ENCODE measurements at places on chromosomes 5 and 9.

DNA sequence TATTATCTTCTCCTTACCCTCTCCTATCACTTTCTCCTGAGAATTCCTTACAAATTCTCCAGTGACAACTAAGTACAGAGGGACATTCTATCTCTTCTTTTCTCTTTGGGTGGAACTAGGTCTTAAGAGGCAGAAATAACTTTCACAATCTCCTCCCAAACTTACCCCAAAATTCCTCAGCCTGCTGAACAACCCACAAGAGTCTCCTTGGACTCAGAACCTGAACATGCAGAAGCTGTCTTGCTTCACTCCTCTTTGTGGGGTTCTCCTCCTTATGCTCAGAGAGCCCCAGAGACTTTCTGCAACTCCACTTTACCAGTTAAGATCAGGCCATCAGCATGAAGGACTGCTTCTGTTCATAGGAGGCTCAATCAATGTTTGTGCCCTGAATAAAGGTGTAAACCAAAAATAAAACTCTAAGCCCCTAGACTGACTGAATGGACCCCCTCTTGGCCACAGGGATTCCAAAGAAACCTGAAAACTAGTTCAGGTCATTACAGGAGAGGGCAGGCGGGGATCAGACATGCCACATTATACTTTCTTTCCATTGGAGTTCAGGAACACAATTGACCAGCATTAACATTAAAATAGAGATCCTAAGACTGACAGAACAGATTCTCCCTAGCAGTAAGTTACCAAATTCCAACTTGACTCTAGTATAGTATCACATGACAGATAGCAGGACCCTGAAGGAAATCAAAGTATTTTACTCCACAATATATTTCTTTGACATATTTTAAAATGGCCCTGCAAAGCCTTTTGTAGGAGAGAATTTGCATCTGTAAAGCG is 179.7 kb upstream of the FBXL17 start:
- DNase-seq, result no peak

DNA sequence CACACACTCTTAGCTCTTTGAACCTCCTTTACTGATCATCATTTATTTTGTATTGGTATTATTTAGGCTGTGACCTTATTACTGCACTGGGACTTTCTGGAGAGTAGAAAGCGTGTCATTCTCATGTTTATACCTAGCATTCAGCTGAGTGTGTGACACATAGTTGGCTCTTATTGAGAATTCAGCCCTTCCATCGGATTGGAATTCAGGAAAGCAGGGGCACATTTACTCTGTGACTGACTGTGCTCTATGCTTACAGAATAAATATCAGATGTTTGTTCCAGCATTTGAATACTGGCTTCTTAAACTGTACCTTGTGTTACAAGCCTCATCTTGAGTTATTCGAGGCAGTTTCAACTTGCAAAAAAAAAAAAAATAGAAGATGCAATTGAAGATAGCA is 360.9 kb upstream of the DAP start:
- DNase-seq, result no peak

DNA sequence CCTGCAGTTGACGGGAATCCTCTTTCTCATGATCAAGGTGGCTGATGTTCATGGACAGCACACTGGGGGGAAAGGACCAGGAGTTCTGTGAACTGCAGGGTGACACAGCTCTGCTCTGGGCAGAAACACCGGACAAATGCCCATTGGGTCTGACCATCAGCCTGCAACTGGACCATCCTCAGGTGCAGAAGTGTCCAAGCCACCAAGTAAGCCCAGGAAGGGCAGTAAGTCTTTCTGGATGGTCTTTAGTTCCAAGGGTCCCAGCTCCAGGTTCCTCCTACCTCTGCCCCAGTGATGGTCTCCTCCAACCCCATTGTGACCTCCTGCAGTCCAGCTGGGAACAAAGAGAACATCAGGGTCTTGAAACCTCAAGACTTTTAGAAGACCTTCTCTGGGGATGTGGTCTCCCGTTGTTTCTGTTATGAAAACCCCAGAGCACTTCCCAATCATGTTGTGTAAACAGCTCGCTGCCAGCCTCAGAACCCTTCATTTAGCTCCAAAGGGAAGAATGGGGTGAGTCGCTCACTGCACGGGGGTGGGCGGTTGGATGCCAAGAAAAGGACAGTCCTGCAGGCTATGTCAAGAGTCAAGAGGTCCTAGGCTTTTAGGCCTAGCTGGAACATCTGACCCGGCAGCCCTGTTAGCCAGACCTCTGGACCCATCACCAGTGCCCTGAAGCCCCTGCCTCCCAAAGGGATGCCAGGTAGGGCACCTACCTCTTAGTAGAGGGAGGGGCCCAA is 41.8 kb upstream of the TCF7 start:
- DNase-seq, result no peak

DNA sequence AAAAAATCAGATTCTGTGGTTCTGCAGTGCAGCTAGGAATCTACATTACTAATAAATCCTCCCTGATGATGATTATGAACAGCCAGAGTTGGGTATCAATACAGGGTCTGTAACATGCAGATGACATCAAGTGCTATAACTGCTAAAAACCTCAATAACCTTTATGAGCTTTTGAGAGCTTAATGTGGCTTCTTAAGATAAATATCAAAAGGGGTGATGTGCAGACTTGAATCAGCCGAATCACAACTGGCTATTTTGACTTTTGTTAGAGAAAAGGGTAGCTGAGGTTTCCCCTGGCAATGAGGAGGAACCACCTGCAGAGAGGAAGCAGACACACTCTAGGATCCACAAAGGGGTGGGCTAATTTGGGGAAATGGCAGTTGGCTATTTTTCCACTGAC is 30.2 kb downstream of the CAPSL start:
- no peak for DNase-seq

DNA sequence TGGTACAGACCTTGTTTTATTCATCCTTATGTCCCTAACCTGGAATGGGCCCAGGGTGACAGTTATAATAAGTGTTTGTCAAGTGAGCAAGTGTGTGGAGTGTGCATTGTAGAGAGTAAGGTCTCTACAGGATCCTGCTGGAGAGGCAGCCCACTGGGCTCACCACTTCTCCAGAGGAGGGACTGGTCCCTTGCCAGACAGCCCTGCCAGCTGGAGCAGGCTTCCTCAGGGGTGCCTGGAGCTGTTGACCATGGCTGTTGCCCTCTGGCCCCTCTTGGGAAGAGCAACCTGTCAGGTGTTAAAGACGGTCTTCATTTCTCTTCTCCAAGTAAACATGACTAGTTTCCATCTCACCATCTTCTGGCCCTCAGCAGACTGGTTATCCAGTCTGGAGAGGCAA is 20.0 kb downstream of the IRF1 start:
- no peak for DNase-seq

DNA sequence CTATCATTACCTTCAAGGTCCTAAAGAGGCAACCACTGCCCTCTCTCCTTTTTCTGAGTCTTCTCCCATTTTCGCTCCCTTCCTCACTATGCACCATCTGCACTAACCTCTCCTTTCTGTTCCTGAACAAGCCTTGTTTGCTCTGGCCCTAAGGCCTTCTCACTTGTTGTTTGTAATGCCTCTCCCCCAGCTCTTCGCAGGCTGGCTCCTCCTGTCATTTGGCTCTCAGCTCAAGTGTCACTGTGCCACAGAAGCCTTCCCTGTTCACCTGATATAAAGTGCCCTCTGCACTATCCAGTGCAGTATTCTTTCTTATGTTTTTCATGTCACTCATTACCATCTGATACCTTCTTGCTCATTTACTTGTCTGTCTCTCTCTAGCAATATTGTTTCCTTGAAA is 303.7 kb downstream of the KCNN2 start:
- no peak for DNase-seq

DNA sequence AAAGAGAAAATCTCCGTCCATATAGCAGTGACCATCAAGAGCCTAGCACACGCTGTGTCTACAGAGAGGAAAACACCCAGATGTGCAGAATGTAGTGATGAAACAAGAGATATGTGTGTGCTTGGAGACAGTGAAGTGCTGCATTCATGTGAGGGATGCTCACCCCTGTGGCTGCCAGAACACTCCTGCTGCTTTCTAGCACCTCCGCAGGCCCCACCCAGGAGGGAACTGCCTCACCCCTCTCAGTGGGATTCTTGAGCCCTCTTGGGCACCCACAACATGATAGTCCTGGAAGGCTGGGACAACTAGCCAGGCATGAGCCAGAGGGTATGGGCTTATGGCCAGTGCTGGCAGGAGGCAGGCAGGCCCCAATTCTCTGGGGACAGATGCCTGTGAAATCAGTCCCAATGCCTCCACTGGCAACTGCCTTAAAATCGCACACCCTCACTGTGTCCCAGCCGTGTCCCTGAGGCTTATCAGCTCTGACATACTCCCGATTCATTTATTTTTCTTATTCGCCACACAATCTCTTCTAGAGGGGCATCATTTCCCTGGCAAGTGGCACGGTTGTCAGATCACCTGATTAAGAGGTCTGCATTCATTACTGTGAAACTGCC is 73.2 kb upstream of the FSTL4 start:
- DNase-seq, result no peak

DNA sequence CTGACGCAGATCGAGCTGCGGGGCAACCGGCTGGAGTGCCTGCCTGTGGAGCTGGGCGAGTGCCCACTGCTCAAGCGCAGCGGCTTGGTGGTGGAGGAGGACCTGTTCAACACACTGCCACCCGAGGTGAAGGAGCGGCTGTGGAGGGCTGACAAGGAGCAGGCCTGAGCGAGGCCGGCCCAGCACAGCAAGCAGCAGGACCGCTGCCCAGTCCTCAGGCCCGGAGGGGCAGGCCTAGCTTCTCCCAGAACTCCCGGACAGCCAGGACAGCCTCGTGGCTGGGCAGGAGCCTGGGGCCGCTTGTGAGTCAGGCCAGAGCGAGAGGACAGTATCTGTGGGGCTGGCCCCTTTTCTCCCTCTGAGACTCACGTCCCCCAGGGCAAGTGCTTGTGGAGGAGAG is 4.6 kb upstream of the PHYHD1 start:
- no peak for DNase-seq

DNA sequence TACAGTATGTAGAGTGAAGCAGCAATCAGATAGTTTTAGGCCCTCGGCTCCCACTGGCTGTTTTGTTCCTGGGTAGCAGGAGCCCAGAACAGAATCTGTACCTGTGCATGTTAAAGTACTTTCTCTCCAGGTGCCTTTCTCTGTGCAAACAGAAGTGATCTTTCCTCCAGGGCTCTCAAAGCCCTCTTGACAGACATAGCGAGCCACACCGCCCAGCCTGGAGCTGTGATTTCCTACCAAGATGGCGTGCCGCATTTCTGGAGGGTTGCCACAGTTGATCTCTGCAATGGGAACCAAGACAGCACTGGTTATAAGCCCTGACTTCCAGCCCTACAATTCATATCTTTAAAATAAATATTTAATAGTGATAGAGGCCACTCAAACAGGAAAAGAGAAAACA is 50.9 kb downstream of the SUSD1 start:
- no peak for DNase-seq

GRCh38 chr5:101686536-101687157 is 609.4 kb downstream of the SLCO4C1 start:
- no peak for DNase-seq

GRCh38 chr9:82777366-82777765 is 285.6 kb downstream of the RASEF start:
- no peak for DNase-seq

DNA sequence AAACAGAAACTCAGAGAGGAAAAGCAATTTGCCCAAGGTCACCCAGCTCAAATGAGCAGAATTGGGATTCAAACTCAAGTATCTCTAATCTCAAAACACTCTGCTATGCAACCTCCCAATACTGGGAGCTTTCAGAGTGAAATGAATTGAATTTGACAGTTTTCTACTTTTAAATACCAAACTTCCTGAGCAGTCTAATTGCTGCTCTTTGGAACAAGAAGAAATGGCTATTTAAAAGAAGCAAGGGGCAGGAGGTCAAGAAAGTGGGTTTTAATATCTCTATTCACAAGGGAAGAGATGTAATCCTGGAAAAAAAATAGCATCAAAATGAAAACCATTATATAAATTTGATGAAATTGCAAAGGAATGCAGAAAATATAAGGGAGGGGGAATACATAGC is 142.6 kb downstream of the INSYN2B start:
- DNase-seq, result no peak

DNA sequence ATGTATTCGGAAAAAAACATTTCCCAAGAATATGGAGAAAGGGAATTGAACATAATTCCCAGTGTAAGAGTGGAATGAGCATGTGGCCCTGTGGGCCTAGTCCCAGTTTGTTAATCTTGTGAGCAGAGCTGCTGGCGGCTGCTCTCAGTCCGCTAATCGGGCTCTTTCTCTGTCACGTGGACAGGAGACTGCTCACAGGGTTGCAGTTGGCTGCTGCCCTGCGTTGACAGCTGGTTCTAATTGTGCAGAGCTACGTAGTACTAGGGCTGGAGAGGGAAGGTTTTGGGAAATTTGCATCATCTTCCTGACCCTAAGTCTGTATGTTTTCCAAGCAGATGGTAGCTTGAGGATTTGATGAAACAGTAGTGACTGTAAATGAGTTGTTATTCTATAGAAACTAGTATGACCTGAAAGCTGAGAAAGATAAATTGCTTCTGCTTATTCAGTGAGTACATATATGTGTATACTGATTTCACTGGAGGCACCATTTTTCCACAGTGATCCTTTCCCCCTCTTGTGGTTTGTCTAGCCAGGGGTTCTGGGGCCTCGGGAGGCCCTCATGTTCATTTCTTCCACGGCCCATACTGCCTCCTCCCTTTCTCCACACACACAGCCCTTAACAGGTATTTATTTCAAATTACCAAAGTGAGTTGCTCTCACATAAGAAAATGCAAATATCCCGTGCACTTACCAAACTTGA is 100.6 kb downstream of the ANGPTL2 start:
- no peak for DNase-seq

GRCh38 chr5:133147815-133148567 is 96.2 kb downstream of the HSPA4 start:
- no peak for DNase-seq

DNA sequence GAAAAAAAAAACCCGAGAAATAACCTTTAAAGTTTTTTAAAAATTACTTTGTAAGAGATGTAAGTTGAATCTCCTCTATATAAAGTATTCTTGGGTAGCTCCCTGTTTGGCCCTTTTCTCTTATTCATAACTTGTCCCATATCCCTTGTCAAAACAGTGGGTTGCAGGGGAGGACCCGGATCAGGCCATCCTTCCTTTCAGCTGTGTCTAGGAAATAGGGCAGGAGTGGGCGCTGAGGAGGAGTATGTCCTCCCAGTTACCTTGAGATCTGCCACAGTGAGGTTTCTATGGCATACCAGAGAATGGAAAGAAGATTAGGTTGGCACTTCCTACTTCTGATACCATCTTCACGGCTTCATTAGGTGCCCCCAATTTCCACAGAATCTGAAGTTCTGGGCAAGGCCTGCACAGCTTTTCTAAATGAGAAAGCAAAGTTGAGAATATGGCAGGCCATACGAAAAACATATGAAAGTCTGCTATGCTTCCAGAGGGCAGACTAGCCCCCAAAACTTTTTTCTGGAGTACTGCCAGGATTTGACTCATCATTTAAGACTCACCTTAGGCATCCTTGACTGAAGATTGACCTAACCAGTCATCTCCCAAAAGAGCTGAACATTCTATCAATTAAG is 20.3 kb downstream of the MEF2C start:
- no peak for DNase-seq

DNA sequence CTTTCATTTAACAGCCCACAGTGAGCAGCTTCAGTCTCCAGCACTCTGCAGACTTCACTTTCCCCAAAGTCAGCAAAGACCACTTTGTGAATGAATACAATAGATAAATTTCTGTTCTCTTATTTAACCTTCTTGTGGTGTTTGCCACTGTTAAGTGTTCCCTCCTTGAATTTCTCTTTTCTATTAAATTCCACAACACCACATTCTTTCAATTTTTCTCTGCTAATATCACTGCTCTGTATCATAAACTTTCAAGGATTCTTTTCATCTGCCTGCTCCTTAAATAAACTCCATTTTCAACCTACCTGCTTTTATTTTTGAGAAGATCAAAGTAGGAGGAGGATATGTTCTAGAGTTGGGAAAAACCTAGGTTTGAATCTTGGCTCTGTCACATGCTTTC is 739.5 kb upstream of the GRAMD2B start:
- no peak for DNase-seq

- no peak for DNase-seq
Measured at GRCh38 chr9:72427801-72428200, 62.8 kb upstream of the ZFAND5 start.

Data from GM12891 (cell line).